Activated naive CD4-positive, alpha-beta T cell treated with anti-CD3 and anti-CD28 coated beads, Interleukin-2, amount 50 U/mL, for 72 hours (primary cell): ENCODE measurements at places on chromosomes 16 and 17.

DNA sequence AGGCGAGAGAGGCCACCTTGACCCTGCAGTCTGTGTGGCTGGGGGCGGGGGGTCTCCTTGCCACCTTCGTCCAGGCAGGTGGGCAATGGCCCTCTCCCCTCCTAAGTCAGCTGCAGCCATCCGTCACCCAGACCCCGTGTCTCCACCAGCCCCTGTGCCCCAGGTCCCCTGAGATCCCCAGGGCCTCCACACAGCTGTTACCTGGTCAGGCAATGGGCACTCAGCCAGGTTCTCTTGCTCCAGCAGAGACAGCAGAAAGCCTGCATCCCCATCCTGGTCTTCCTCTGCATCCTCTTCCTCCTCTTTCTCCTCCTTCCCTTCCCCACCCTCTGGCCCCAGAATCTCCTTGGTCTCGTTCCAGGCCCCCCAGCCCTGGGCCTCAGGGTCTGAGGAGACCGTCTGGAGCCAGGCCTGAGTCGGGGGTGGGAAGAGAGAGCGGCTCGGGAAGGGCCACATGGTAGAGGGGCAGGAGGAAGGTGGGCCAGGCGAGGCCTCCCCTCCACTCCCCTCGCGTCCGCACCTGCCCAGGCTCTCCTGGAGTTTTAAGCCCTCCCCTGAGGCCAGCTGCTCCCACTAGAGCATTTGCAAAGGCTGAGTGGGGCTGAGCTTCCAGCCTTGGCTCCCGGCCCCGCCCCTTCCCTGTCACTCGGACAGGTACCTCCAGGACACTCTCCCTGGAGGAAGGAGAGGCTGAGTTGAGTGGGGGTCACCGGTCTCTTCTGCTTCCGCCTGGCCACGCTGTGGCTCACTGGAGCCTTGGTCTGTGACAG is at the start of gene PABPN1L:
Gene PABPN1L (minus strand): TSS at position 510 of the 770 bp plus-strand sequence. CDS start 54 bp downstream, at position 456.
- no peak for DNase-seq

DNA sequence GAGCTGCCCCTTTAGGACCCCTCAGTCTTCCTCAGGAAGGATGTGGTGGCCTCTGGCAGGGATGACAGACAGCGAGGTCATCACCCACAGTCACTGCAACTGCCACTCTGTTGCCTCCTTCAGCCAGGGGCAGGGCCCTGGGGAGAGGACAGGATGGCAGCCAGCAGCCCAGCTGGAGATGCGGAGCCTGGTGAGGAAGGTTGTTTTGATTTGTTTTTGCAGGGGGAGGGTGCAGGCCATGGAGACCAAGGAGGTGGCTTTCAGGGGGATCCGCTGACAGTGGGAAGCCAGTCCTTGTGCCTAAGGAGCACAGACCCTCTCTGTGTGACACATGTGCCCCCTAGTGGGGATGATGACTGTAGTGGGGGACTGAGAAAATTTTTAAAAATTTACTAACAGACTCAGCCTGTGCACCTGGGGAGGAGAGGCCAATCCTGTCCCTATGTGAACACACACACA is 7.4 kb downstream of the PRCD start:
- DNase-seq, result no peak

DNA sequence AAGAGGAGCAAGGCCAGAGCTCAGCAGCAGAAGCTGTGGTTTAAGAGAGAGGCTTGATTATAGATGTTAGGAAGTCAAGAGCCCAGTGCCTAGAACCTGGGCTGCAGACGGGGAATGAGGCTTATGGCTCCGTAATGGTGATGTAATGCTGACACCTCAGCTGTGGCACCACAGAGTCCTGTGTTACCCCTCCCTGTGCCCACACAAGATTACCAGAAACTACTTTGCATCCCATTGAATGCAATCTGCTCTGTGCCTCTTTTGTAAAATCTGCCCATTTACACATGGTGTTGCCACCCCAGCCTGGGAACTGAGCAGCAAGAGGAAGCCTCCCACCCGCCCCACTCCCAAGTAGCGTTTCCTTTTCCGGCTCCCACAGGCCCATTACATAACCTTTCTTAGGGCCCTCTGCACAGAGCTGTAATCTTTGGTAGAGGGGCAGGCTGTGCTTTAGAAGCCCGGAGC is 57.0 kb downstream of the PITPNC1 start:
- DNase-seq, result no peak

- no peak for DNase-seq
These were observed 110.2 kb upstream of the NLRP1 start for GRCh38 chr17:5694551-5694950.

DNA sequence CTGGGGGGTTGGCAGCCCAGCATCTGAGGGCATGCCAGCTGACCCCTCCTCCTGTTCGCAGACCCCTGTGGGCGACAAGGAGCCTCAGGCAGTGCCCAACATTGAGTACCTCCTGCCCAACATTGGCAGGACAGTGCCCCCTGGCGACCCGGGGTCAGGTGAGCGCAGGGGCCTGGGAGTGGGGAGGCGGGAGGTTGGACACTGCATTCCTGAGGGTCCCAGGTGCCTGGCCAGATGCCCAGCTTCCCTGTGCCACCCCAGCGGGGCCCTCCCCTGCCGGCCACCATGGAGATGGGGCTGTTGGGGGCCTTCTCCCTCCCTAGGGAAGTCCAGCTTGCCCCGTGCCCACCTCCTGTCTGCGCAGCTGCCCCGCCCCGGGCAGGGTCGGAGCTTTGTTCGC is 70.1 kb downstream of the ARHGAP23 start:
- no peak for DNase-seq

- no peak for DNase-seq
These were observed 37.4 kb downstream of the ARSG start for GRCh38 chr17:68328676-68329075.

GRCh38 chr17:3526971-3527370 is 30.6 kb downstream of the TRPV3 start:
- no peak for DNase-seq
